IMR-90 (cell line): ENCODE measurements at places on chromosomes 3 and 15.

GRCh38 chr3:151925419-151925818 lies 52.0 kb downstream of the SUCNR1 start:
- H3K4me3 ChIP-seq, result no peak overlapping the region
- no peak for DNase-seq
- no peak overlapping the region for H3K27ac ChIP-seq

GRCh38 chr3:28226020-28226419 lies 15.4 kb upstream of the CMC1 start:
- H3K36me3 ChIP-seq, result no peaks in the 10 kb centered on the region
- peaks cover 2% of the 10 kb centered on the region for H3K27me3 ChIP-seq
- H3K4me3 ChIP-seq, result no peak overlapping the region
- no peak overlapping the region for H3K27ac ChIP-seq
- no peak for DNase-seq
- H3K4me1 ChIP-seq, result no peaks in the 10 kb centered on the region

- DNase-seq, result no peak
- no peaks in the 10 kb centered on the region for H3K27me3 ChIP-seq
- H3K36me3 ChIP-seq, result no peaks in the 10 kb centered on the region
- H3K4me1 ChIP-seq, result no peaks in the 10 kb centered on the region
- no peak overlapping the region for H3K27ac ChIP-seq
Observed at GRCh38 chr3:108705045-108705444, 52.2 kb downstream of the RETNLB start.

- H3K4me3 ChIP-seq, result no peak overlapping the region
- H3K27me3 ChIP-seq, result no peaks in the 10 kb centered on the region
- no peaks in the 10 kb centered on the region for H3K36me3 ChIP-seq
- DNase-seq, result no peak
Observed at GRCh38 chr15:36596915-36597314, 17.5 kb downstream of the CDIN1 start.

- no peaks in the 10 kb centered on the region for H3K27me3 ChIP-seq
- no peak for DNase-seq
- H3K4me3 ChIP-seq, result no peak overlapping the region
Observed at GRCh38 chr3:60574046-60574769, 677.0 kb downstream of the FHIT start.

DNA sequence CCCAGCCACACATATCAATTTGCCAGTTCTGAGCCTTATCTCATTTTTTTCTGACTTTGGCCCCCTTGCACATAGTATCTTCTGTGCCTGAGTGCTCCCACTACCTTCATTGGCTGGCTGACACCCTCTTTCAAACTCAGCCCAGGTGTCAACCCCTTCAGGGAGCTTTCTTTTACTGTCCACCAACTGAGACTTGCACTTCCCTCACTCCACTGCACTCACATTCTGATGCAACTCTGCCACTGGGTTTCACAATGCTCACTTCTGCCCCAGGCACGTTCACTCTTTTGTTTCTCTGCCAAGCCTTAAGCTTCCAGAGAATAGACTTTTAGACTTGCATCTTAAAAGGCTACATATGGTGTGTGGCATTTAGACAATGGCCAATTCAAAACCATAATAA lies 101.5 kb upstream of the CBLB start:
- H3K27ac ChIP-seq, result peak overlapping the region; percentile 76; the same call in 1 of the 2 replicates
- H3K36me3 ChIP-seq, result no peaks in the 10 kb centered on the region
- H3K4me1 ChIP-seq, result peaks cover 5% of the 10 kb centered on the region

DNA sequence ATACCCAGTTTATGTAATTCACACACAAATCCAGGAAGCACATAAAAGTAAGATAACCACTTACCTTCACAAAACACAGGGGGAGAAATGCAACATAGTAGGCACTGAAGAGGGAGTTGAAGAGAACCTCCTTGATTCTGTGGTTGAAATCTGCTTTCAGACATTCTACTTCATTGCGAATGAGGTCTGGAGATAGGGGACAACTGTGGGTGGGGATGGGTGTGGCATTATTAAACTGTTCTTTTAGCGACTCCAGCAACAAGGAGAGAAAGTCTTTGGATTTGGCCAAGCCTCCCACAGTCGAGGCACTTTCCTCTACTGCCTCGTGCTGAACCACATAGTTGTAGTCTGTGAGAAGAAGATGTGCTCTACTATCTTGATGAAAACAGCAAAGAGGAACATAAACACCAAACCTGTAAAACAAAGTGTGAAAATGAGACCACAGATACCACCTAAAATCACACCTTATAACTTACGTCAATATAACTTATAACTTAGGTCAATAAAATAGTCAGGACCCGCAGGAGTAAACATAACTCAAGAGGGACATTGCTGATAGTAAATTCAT lies 25.6 kb downstream of the TMEM39A start:
- H3K27ac ChIP-seq, result no peak overlapping the region
- no peak overlapping the region for H3K4me3 ChIP-seq
- no peaks in the 10 kb centered on the region for H3K27me3 ChIP-seq
- 0 out of 2 replicates have a peak, but pooled peaks cover 2% of the 10 kb centered on the region for H3K4me1 ChIP-seq
- H3K36me3 ChIP-seq, result peaks cover 32% of the 10 kb centered on the region
- DNase-seq, result no peak

DNA sequence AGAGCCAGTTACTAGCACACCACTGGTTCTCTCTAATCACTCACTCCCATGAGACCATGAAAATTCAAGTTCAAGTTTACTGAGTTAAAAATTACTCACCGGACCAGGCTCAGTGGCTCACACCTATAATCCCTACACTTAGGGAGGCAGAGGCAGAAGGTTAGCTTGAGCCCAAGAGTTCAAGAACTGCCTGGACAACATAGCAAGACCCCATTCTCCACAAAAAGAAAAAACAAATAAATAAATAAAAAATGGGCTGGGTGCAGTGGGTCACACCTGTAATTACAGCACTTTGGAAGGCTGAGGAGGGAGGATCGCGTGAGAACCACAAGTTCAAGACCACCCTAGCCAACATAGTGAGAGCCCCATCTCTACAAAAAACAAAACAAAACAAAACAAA lies 21.2 kb upstream of the CILP start:
- no peaks in the 10 kb centered on the region for H3K36me3 ChIP-seq
- no peak overlapping the region for H3K4me3 ChIP-seq
- H3K27ac ChIP-seq, result no peak overlapping the region
- no peak for DNase-seq

DNA sequence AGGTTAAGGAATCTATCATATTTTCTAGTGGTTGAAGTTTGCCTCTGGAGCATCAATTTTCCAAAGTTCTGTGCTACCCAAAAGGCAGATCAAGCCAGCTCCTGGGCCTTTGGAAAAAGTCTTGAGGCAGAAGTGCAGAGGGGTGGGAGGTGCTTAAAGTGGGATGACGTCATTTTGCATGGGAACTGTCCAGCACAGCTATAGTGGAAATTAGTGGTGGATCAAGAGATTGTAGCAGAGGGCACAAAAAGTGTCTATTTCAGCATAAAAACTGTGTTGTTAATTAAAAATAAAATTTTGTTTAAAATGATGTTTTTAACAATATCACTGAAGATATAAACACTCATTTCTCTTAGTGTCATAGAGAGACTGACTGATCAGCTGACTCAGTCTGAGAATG lies 221.9 kb downstream of the LRRN1 start:
- H3K27me3 ChIP-seq, result no peaks in the 10 kb centered on the region
- no peak for DNase-seq
- no peaks in the 10 kb centered on the region for H3K36me3 ChIP-seq
- no peak overlapping the region for H3K4me3 ChIP-seq

GRCh38 chr3:37645517-37646380 lies 215.9 kb upstream of the CTDSPL start:
- H3K4me3 ChIP-seq, result no peak overlapping the region
- no peak overlapping the region for H3K27ac ChIP-seq
- H3K36me3 ChIP-seq, result no peaks in the 10 kb centered on the region
- DNase-seq, result no peak

GRCh38 chr3:180611006-180611405 lies 9.0 kb downstream of the TTC14 start:
- H3K36me3 ChIP-seq, result peaks cover 26% of the 10 kb centered on the region
- no peak overlapping the region for H3K27ac ChIP-seq
- DNase-seq, result peak; percentile 25

- H3K27me3 ChIP-seq, result no peaks in the 10 kb centered on the region
- peaks cover 22% of the 10 kb centered on the region for H3K36me3 ChIP-seq
- no peak for DNase-seq
- H3K4me1 ChIP-seq, result 0 out of 2 replicates have a peak, but pooled peaks cover 2% of the 10 kb centered on the region
- no peak overlapping the region for H3K4me3 ChIP-seq
- no peak overlapping the region for H3K27ac ChIP-seq
Observed at GRCh38 chr15:80755885-80756284, 23.3 kb upstream of the CEMIP start.

DNA sequence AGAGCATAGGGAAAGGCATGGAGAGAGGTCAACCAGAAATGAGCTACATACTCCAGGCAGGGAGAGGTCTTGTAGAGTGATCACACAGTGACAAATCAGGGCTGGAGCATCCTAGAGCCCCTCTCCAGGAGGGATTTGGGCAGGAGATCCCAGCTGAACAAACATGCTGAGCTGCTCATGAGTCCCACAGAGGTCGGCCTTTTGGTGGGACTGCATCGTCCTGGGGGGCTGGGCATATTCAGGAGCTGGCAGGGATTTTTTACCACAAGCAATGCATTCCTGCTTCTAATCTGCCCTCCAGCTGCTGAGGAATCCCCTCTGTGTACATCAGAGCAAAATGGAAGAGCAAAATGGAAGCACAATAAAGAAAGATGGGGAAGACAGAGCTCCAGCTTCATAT lies 94.9 kb downstream of the NTRK3 start:
- H3K36me3 ChIP-seq, result no peaks in the 10 kb centered on the region
- no peaks in the 10 kb centered on the region for H3K4me1 ChIP-seq
- H3K27ac ChIP-seq, result no peak overlapping the region
- no peaks in the 10 kb centered on the region for H3K27me3 ChIP-seq

DNA sequence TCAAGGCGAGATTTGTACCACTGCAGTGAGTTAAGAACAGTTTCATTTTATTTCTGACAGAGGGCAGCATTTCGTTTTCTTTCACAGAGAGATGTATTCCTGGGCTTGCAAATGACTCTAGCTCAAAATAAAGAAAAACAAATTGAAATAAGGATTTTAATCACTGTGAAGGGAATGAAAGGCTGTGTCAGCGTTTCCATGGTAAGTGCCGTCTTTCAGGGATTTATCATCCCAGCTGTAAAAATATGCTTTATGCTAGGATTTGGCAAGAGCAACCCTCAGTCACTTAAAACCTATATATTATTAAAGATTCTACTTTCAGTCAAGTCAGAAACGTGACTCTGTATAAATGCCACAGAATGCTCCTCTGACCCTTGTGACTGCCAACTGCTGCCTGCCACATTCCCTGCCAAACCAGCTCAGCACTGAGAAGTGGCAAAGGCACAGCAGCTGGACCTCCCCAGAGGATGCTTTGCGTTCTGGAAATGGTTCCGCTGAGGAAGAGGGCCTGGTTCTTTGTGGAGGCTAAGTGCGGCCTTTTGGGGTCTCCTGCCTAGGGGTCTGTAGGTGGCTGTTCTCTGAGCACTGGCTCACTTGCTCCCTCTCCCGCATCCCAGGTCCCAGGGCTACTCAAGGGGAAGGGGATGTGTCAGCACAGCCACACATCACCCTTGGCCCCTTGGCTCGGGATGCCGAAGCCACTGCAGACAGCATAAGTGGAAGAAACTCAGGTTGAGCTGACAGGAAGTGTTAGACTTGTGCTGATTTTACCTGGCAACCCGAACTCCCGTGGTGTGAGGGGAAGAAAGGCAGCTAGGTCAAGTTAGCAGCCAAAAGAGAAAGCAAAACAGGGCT lies 56.6 kb upstream of the POMGNT2 start:
- peak; percentile 78 for DNase-seq
- no peaks in the 10 kb centered on the region for H3K27me3 ChIP-seq
- no peak overlapping the region for H3K27ac ChIP-seq
- H3K4me3 ChIP-seq, result no peak overlapping the region
- H3K36me3 ChIP-seq, result no peaks in the 10 kb centered on the region

DNA sequence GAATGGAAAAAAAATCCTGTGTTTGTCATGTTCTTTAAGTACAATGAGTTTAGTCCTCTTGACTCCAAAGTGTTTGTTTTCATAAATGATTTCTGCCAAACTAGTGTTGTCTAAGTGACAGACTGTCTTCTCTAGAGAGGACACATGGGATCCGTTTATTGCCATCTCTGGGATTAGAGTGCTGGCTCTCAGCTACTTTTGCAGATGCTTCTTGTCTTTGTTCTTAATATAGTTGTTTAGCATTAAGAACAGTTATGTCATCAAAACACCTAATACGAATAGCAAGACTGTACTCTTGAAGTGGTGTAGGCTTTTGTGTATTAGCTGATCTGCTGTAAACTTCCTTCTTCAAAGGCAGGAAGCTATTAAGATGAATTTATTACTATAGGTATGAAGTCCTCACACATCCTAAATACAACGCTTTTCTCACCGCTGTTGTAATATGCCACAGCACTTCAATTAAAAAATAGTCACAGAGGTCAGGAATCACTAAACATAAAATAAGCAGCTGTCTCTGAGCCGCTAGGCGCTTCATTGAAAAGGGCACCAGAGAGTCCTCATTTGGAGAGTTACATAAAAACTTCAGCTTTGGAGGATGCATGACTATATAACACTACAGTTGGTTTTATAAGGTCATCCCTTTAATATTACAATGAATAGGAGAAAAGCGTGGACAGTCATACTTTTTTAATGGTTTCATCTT lies 128.3 kb upstream of the ZNF385D start:
- H3K27ac ChIP-seq, result no peak overlapping the region
- no peaks in the 10 kb centered on the region for H3K4me1 ChIP-seq
- H3K27me3 ChIP-seq, result no peaks in the 10 kb centered on the region
- H3K36me3 ChIP-seq, result no peaks in the 10 kb centered on the region
- no peak for DNase-seq
- no peak overlapping the region for H3K4me3 ChIP-seq

- no peak overlapping the region for H3K4me3 ChIP-seq
- no peaks in the 10 kb centered on the region for H3K4me1 ChIP-seq
- no peaks in the 10 kb centered on the region for H3K36me3 ChIP-seq
- DNase-seq, result no peak
Observed at GRCh38 chr3:122014741-122015140, 7.3 kb downstream of the ILDR1 start.

DNA sequence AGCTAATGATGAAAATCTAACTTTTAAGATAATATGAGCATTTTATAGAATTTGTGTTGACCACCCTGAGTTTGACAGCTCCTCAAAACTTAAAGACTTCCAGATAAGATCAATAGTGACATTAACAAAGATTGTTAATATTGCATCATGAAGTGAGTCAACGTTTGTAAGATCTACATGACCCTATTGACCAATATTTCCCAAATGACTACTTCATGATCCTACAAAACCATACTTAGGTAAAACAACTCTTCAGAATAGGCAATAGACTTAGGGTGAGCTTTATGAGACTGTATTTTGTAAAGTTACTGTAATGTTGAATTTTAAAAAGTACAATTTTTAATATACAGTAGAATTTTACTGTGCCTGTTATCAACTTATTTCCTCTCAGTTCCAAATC lies 422.7 kb upstream of the ALCAM start:
- no peaks in the 10 kb centered on the region for H3K4me1 ChIP-seq
- no peaks in the 10 kb centered on the region for H3K27me3 ChIP-seq
- H3K27ac ChIP-seq, result no peak overlapping the region
- no peaks in the 10 kb centered on the region for H3K36me3 ChIP-seq

DNA sequence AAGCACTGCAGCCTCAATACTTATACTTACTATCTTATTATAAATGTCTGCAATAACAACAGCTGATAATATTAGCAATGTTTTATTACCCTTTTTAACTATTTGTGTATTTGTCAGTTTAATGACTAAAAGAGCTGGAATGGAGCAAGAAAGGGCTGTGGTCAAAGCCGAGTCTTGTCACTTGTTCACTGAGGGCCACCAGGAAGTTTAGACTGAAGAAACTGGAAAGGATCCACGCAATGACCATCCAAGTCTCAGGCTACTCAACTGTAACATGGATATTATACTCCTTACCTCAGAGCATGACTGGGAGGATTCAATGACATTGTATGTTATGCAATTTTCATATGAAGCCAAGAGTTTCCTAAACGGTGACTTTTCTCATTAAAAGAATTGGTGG lies 90.4 kb downstream of the TJP1 start:
- H3K36me3 ChIP-seq, result peaks cover 42% of the 10 kb centered on the region
- H3K27me3 ChIP-seq, result no peaks in the 10 kb centered on the region
- no peak overlapping the region for H3K27ac ChIP-seq
- no peak overlapping the region for H3K4me3 ChIP-seq
- peaks cover 4% of the 10 kb centered on the region for H3K4me1 ChIP-seq
